ENCODE measurements at places on chromosomes 3 and 15.

DNA sequence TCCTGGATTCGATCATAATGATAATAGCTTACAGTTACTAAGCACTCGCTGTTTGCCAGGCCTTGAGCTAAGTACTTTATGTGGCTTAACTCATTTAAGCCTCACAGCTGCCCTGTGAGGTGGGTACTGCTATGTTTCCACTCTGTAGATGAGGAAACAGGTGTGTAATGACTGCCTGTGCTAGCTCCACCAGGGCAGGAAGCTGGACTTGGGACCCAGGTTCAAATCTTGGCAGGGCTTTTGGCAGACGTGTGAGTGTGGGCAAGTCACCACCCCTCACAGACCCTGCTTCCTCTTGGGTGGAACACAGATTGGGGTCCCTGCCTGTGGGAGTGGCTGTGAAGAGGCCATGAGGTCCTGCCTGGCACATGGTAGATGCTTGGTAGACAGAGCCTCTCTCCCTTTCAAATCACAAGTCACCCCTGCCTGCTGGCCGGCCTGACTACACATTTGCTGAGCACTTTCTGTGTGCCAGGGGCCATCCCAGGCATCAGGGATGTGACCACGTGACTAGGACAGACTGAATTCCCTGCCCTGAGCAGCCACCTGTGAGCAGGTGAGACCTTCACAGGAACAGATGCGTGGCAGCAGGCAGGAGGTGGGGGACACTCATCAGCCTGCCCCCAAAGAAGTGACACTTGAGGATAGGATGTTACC is 3.7 kb downstream of the EFCC1 start:
- no peak for DNase-seq

GRCh38 chr15:90004252-90004651 is 3.1 kb downstream of the ZNF710 start:
- peak; percentile 84 for DNase-seq

DNA sequence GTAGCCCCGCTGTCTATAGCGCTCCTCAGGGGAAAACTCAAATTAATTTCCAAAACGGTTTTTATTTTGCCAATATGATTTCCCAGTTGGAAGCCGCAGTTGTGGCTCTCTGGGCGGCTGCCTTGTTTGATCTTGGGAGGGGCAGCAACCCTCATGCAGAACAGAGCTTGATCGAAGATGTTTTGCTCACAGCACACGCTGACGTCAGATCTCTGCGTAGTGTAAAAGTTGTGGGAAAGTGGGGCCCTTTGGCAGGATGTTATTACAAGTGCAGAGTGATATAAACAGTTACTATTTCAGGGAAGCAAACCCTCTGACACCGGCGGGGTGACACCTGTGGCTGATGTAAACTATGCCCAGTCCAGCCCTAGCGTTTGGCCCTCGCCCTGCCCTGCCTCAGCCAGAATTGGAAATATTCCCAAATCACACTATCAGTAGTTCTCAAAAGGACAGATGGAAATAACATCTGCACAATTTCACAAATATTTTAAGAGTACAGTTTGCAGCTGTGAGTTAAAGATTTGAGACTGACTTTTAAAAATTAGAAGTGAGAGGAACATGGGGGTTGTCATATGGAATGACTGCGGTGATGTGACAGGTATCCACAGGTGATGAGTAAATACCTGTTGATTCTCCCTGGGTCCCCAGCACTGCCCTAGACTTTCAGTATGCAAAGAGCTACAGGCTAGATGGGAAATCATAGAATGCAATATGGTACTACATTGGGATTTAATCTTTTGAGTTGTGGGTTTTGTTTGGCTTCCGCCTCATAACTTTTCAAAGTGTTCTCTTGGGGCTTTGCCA is 1.7 kb downstream of the SYNM start:
- DNase-seq = peak; percentile 85

- DNase-seq = no peak
These were observed 57.4 kb upstream of the ST3GAL6 start for GRCh38 chr3:98705694-98706093.

- DNase-seq = no peak
These were observed 26.7 kb downstream of the CYP8B1 start for GRCh38 chr3:42849017-42849416.

DNA sequence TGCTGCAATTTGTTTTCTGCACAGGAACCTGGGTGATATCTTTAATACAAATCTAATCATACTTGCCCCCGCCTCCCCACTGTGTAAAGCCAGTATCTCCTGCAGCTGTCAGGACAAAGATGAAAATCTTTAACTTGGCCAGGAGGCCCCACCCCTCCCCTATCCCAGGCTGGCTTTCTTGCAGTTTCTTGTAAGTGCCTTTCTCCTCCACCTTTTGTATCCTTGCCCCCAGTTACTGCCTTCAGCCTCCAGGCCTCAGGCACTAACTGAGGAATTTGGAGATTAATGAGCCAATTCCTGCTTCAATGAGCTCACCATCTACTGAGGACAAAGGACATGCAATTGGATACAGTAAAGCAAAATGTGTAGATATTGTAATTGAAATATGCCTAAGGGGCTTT is 6.5 kb downstream of the GCSAM start:
- no peak for DNase-seq

- DNase-seq = no peak
These were observed 18.4 kb downstream of the CCK start for GRCh38 chr3:42247576-42248027.

DNA sequence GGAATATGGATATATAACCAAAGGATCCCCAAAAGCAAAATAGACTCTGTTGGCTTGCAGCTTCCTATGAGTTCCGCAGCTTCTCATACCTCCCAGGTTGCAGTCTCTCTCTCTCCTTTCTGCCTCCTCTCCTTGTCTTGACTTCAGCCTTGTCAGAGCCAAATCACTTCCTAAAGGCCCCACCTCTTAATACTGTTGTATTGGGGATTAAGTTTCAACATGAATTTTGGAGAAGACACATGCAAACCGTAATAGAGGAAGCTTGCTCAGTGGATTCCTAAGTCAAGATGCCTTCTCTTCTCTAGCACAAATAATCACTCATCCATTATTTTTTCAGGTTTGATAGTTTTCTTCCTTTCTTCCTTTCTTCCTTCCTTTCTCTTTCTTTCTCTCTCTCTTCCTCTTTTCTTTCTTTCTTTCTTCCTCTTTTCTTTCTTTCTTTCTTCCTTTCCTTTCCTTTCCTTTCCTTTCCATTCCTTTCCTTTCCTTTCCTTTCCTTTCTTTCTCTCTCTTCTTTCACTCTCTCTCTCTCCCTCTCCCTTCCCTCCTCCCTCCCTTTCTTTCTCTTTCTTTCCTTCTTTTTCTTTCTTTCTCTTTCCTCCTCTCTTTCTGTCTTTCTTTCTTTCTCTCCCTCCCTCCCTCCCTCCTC is 411.3 kb upstream of the TPM1 start:
- DNase-seq = no peak

DNA sequence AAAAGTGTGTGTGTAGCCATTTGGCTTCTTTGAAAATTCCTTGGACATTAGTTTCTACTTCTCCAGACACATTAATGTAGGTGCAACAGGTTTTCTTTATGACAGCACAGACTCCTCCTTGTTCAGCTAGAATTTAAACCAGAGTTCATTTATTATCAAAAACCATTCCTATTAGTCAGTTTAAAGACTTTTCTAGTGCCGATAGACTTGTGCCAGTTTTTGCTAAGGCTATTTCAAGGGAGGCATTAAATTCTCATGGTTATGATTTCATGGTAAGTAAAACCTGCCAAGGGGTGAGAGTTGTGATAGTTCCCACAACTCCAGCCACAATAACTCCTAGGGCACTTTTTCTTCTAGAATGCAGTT is 20.6 kb upstream of the SENP7 start:
- DNase-seq = no peak

- DNase-seq = no peak
These were observed 220.0 kb downstream of the ADAMTSL3 start for GRCh38 chr15:83873966-83874365.

- no peak for DNase-seq
These were observed 43.4 kb upstream of the SLC6A1 start for GRCh38 chr3:10949197-10949596.

DNA sequence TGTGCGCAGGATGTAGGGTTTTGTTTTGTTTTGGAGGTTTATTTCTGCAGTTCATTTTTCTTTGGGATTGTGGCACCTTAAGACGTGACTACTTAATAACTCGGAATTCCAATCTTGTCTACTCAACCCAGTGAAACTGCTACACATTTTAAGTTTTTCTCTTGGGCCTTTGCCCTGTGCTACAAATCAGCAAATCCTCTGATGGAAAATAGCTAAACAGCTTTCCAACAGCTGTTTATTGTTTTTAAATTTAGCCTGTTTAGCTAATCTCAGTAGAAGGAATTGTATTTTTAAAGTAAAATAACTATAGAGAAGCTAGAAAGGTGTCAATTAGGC is 48.4 kb downstream of the OPA1 start:
- no peak for DNase-seq

GRCh38 chr3:38542401-38543298 is 46.5 kb downstream of the EXOG start:
- DNase-seq = peak; percentile 70

- DNase-seq = no peak
These were observed 10.0 kb downstream of the KLHDC8B start for GRCh38 chr3:49181351-49181750.

GRCh38 chr15:67253549-67254237 is 768 bp downstream of the AAGAB start:
- DNase-seq = no peak

Measured in lower leg skin (tissue), 4 donors.